Stimulated activated CD8-positive, alpha-beta memory T cell treated with anti-CD3 and anti-CD28 coated beads, Interleukin-4, amount 100 ng/mL, for 1 hour (primary cell): ENCODE measurements at places on chromosomes 6 and 20.
A peak's percentile ranks its signal among the peaks of the same experiment; 100 is the strongest.

DNA sequence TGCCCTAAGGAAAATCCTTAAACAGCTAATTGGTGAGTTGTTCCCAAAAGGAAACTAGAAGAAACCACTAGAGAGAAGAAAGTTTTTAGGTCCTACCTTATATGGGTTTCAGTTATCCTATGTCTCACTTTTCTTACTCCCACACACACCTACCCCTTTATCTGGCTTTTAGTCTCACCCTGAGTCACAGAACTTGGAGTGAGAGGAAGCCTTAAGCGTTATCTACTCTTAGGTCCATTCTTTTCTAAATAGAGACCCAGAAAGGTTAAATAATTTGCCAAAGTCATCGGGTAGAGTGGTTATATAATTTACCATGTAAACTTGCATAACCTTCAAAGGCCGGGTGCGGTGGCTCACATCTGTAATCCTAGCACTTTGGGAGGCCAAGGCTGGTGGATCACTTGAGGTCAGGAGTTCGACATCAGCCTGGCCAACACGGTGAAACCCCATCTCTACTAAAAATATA lies 4.3 kb upstream of the RPP21 start:
- DNase-seq, result no peak

- no peak for DNase-seq
These were observed 335.4 kb upstream of the ID4 start for GRCh38 chr6:19501737-19502245.

GRCh38 chr6:150770637-150771036 lies 94.9 kb upstream of the MTHFD1L start:
- DNase-seq, result no peak

DNA sequence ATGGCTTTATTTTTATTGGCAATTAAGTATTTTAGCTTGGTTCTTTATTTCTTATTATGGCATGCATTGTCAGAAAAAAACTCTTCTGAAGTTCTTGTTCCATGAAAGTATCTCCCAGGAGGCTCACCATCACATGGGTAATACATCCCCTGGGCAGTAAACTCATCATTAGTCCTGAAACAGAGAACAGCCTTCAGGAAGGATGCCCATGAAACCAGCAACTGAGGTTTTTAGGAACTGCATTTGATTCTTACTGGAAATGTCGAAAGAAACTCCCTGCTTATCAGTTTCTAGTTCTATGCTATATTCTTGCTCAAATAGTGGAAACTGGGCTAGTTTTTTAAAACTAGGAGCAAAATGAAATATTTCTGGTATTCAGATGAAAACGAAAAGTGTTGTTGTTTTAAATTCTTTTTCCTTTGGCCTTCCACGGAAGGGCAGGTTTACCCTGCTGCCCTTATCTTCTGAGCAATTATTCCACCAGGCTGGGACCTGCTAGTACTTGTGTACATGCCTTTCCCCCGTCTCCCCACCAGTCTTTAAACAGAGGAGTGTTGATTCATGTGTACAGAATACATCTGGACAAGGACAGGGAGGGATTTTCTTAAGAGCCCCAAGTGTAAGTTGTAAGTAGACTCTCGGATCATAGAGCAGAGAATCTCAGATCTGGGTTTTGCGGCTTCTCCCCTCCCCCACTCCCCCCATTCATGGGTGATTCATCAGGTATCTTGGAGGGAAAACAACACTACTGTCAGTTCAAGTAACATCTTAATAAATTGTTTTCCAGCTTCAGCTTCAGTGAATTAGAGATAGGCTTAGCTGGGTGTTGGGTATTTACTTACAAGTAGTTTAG lies 81.5 kb downstream of the RTN4IP1 start:
- no peak for DNase-seq

GRCh38 chr6:11035616-11036350 lies 8.3 kb downstream of the ELOVL2 start:
- no peak for DNase-seq

- DNase-seq, result no peak
These were observed 133.5 kb downstream of the PHACTR3 start for GRCh38 chr20:59737816-59738215.

GRCh38 chr6:115064680-115065079 lies 721.9 kb upstream of the HS3ST5 start:
- DNase-seq, result no peak

DNA sequence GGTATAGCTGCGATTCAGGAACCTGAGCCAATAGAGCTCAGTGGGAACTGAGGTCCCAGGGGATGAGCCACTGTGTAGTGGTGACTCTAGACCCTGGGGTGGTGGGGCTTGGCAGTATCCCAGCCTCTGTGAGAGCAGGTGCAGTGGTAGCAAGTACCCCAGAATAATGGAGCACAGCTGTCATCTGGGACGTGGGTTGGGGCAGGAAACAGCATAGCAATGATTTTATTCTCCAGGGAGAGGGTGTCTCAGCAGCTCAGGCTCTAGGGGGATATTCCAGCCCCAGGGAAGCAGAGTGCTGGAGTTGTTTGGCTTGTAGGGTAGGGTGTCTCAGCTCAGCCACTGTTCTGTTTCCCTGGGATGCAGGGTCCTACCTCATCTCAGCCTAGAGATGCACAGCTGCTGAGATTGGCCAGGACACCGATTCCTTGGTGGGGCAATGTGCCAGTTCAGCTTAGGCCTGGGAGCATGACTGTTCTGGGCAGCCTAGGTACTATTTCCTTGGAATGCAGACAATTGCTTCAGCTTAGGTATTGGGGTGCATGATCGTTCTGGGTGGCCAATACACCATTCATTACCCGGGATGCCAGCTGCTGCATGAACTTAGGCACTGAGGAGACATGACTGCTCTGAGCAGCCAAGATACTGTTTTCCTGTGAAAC lies 34.0 kb upstream of the NUP153 start:
- no peak for DNase-seq

- DNase-seq, result peak; percentile 34
These were observed 37.7 kb downstream of the KCNQ2 start for GRCh38 chr20:63434599-63435378.

DNA sequence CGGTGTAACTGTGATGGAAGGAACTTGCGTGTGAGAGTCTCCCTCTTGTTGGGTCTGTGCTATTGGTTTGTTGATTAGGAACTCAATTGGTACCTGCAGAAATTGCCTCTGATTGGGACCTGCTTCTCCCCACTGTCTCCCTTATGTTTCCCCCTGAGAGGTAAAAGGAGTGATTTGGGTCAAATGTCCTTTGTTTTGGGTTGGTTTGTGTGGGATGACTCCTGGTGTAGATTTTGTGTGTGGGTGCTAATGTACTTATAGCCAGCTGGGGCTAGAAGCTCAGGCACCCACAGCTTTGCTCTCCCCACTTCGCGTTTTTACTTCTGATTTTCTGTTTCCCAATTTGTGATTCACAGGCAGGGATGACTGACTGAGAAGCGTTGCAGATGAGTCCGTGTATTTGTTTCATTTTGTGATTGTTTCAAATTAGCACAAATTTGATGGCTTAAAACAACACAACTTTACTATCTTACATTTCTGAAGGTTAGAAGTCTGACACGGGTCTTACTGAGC lies 79.1 kb downstream of the UTRN start:
- no peak for DNase-seq

GRCh38 chr20:57391439-57392301 lies 474 bp downstream of the RBM38 start:
- no peak for DNase-seq

GRCh38 chr6:17280138-17280537 lies 1.0 kb upstream of the RBM24 start:
- no peak for DNase-seq

GRCh38 chr6:102387326-102388033 lies 994.0 kb downstream of the GRIK2 start:
- no peak for DNase-seq

DNA sequence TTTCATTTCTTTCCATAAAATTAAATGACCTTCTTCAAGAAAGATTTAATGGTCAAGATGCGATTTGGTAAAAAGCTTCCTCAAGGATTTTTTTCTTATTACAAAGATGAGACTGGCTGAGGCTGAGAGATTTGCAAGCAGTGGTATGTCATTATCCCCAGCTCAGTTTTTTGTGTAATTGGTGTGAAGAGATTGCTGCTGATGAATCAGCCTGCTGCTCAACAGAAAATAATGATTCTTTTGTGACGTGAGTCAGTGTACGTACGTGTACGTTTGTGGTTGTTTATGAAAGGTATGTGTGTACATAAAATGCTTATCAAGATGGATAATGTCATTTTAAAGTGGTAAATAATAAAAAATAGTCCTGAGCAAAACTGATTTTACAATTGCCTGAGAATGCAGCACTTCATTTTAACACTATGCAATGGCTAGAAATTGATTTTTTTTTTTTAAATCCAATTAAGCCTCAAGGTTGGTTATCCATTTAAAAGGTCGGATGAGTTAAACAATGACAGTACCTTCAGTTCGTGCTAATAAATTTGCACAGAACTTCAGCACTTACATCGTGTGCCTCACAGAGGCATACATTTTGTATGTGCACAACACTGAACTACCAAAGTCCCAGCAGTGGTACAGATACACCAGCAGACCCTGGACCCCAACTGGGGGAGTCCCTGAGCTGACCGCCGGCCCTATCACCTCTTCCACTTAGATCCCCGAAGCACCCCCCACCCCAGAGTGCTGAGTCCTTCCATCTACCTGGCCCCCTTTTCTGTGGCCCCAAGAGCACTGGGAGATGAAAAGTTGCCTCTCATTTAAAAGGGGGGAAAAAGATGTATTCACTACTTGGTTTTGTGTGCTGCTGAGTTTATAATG lies 9.7 kb upstream of the NPEPL1 start:
- no peak for DNase-seq

DNA sequence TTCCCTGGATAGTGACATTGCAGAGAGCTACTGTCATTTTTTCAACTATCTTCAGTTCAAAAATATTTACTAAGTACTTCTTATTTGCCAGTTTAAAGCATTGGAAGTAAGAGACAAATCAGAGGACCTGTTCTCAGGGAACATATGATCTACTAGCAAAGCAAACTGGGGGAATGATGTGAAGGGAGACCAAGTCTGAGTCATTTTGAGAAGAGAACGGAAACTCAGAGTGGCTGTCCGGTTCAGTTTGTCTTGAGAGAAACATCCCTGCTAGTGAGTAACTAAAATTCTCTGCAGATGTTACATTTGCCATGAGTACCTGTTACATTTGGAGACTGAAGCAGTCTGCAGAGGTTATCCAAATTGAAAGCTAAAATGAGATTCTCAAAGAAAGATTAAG lies 118.3 kb downstream of the KCNQ5 start:
- no peak for DNase-seq

DNA sequence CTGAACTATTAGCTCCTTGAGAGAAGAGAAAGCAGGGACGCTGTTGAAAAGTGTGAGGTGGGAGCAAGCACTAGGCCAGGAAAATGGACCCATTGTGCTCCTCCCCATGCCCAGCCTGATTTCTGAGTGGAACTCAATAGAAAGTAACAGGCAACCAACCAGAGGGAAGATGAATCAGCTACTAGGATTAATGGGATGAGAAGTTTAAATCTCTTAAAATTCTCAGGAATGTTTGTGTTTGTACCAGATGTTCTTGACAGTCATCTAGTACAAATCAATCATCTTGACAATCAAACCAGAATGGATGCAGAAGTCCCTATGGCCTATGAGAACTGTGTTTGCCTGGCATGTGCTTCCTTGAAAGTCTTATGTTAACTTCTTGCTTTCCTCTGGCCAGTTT lies 48.9 kb downstream of the HDDC2 start:
- DNase-seq, result no peak

DNA sequence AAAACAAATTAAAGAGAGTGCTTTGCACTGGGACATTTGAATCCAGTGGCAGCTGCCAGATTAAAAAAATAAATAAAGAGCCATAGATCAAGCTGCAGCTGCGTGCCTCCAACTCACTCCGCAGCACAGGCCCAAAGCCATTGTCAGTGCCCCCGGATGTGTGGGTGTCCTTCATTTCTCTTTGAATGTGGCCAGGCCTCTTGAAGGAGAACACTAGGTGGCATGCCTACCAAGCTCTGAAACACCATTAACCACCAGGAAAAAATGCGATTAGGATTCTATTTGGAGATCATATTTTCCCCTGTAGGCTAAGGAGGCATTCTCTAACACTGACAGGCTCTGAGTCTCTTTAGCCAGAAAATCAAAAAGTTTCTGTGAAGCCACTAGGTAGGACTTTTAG lies 549.8 kb downstream of the PRKN start:
- DNase-seq, result no peak

GRCh38 chr6:64084185-64084663 lies 448.6 kb downstream of the PHF3 start:
- DNase-seq, result no peak
